ENCODE measurements at places on chromosomes 5 and 9.

GRCh38 chr9:129037767-129038098 lies 1.3 kb downstream of the MIGA2 start:
- DNase-seq = no peak

GRCh38 chr5:55151923-55152842 lies 7.8 kb upstream of the GPX8 start:
- DNase-seq = no peak

DNA sequence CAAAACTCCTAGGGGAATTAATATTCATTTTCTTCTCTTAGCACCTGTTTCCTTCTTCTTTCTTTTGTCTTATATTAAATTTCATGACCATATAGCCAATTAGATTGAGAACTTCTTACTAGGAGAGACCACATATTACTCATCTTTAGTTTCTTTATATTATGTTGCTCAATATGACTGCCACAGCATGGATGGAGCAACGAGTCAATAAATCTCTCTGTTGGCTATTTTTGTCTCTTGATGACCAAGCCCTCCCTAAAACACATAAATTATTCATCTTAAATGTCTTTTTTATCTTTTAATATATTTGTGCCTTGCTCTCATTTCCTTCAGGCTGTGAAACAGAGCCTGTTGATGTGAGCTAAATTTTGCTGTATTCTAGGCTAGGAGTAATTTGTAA lies 123.0 kb downstream of the ADAMTSL1 start:
- no peak for DNase-seq

- no peak for DNase-seq
Observed at GRCh38 chr9:76223749-76224340, 170.4 kb downstream of the RFK start.

DNA sequence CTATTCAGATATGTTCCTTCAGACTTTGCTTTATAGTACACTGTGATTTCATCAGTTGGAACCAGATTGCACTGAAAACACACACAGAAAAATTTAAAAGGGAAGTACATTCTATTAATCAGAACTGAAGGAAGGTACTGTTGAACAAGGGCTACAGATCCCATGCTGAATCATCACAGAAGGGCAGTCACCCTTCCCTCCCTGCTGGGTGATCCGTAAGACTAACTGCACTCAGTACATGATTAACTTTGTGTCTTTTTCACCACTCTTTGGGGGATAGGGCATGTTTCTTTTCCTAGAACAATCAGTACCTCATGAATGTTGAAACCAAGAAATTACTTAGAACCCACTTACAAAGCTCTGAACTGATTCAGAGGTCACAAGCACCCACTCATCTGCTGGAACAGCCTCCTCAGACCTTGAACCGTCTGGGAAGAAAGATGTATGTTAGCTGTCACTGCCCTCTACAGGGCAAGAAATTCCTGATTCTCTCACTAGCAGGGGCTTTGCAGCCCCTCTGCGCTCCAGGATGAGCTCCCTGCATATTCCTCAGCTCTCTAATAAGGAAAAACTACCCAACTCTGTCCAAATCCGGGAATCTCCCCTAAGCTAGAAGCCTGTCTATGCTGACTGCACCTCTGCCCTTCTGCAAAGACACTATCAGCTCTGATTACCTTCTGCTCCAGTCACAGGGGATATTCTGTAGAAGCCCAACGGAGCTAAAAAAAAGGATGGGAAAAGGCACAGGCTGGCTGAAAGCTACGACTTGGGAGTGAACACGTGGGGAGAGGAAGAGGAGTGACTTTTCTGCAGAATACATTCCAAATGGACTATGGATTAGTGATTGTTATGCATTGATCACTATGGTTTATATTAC lies 51.0 kb downstream of the IARS1 start:
- no peak for DNase-seq

- no peak for DNase-seq
Observed at GRCh38 chr9:26833792-26834191, 58.8 kb downstream of the CAAP1 start.

- no peak for DNase-seq
Observed at GRCh38 chr5:170117736-170118135, 12.0 kb downstream of the FOXI1 start.

- DNase-seq = no peak
Observed at GRCh38 chr5:115977988-115978387, 15.7 kb downstream of the LVRN start.

DNA sequence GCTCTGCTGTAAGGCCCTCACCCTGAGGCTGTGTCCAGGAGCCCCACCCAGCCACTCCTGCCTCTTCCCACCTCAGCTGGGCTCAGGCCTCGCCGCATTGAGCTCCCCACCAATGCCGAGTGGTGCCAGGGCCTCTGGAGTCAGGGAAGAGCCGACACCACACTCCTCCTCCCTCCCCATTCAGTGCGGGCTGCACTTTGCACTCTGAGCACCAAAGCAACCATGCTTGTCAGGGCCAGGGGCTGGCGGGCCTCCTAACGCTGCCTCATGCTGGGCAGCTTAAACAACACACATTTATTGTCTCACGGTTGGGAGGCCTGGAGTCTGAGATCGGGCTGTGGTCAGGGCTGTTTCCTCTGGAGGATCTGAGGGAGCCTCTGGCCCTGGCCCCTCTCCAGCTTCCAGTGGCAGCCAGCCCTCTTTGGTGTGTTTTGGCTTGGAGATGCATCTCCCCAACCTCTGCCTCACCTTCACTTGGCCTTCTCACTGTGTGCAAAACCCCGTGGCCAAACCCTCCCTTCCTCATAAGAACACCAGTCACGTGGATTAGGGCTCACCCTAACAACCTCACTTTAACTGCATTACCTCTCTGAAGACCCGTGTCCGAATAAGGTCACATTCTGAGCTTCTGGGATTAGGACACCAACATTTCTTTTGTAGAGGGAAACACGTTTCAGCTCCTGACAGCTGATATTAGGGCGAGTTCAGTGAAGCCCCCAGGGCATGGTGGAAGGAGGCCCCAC lies 157.8 kb downstream of the MED10 start:
- no peak for DNase-seq

- no peak for DNase-seq
Observed at GRCh38 chr5:114010362-114010761, 351.5 kb upstream of the KCNN2 start.
